CD4-positive, alpha-beta T cell treated with Interleukin-15 for 1 hour (primary cell): ENCODE measurements at places on chromosomes 16 and 17.

DNA sequence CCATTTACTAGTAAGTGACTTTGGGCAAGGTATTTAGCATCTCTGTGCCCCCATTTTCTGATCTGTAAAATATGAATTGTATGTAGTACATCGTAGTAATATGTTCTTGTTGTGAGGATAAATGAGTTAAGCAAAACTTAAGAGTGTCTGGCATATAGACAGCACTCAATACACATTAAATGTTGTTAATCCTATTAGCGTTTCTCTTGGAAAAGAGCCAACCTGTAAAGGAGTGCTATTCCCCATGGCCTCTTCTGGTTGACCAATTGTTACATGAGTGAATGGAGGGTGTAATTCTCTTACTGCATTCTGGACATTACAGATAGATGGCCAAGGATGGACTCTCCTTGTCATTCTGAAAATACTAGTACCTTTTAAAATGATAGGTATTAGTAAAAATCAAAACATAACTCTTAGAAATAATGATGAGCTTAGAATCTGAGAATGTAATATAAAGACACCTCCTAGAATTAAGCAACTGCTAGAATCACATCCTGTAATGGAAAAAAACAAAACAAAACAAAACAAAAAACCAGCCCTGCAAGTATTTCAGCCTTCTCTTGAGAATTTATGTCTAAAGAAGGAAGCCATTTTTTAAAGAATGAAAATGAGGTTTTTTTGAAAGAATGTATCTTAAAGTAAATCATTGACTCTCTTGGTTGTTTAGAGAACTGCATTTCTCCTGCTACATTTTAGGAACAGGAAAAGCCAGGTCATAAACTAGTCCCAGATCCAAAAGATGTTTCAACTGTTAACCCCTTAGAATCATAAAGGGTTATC is 30.5 kb downstream of the IQCK start:
- DNase-seq, result no peak

DNA sequence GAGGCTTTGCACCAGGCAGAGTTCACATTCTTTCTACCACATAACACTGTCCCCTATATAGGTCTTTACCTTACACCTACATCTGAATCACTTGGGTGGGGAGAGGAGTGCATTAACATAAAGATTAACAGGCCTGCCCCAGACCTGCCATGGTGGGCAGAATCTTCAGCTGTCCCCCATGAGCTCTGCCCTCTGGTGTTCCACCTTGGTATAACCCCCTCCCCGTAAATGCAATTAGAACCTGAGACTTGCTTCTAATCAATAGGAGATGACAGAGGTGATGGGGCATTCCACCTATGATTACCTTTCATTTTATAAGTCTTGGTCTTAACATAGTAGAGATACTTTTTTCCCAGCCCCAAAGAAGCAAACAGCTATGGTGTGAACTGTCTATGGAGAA is 20.4 kb upstream of the GRIN2A start:
- no peak for DNase-seq

DNA sequence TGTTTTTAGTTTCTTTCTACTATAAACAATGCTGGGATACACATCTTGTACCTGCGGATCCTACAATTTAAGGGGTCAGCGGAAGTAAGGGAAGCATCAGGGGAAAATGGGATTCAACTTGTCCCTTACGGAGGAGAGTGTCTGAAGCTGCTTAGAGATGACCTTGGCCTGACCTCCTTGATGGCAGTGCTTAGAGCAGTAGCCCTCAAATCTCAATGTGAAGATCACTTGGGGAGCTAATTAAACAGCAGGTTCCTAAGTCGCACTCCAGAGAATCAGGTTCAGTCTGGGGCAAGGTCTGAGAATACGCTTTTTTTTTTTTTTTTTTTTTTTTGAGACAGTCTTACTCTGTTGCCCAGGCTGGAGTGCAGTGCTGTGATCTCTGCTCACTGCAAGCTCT is 9.6 kb upstream of the METTL16 start:
- no peak for DNase-seq

- DNase-seq, result no peak
Measured at GRCh38 chr16:75647112-75647491, 363 bp downstream of the KARS1 start.

DNA sequence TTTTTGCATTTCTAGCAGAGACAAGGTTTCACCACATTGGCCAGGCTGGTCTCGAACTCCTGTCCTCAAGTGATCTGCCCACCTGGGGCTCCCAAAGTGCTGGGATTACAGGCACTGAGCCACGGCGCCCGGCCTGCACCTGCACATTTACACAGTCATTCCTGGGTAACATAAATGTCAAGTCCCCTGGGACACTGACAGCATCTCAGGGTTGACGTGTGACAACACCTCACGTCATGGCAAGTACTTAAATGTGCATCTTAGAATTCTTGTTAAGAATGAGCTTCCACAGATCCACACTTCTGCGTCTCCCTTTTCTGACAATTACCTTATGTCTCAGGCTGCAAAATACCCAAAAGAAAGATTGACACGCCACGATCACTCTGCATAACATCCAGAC is 80.5 kb downstream of the ABR start:
- no peak for DNase-seq

DNA sequence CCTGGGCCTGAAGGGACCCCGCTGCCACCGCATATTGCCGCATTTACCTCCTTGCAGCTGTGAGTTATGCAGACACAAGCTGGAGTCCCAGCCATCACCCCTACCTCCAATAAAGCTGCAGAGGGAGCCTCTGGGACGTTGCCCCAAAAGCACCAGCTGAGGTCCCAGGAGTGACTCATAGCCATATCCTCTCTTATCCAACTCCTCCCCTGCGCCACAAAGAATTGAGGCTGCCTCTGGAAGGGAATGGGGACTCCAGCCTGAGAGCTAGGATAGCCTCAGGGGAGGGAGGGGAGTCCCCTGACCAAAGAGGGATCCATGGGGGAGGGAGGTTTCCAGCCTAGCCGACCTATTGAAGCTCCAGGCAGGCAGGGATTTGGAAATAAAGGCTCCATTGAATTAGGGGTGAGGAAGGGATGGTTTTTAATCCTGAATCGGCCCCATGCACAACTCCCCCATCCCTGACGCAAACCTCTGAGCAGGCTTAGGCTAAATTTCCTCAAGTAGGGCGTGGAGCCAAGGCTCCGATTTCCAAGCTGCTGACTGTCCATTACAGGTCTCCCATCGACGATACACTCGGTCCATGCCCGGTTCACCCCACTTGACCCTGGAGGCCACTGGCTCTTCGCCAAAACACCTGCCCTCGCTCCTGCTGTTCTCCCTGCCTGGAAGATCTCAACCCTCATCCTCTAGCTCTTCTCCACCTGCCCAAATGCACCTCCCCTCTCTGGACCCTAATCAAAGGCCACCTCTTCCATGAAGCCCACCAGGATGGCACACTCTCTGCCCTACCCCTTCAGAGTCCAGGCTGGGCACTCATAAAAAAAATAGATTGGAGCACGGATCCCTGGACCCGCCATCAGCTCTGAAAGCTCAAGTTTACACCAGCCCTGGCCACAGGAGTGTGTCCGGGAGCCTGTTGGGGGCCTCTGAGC is 27.5 kb downstream of the PIMREG start:
- DNase-seq, result no peak

GRCh38 chr17:81550830-81551457 is 1.2 kb downstream of the FAAP100 start:
- DNase-seq, result no peak

GRCh38 chr17:13638855-13639458 is 37.2 kb upstream of the HS3ST3A1 start:
- DNase-seq, result no peak

DNA sequence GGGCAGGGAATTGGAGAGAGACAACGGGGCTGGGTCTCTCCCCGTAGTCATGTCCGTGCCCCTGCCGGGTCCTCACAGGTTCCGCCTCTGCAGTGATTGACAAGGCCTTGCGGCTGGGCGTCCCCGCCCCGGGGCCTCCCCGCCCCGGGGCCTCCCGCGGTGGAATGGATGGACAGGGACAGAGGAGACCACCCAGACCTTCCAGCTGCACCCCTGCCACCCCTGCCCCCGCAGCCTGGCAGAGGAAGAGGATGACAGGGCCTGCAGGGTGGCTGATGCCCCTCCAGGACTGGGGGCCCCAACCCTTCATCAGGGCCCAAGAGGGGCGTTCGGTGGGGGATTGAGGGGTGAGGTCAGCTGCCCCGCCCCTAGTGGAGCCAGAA is 216.4 kb upstream of the CIBAR2 start:
- no peak for DNase-seq

GRCh38 chr17:8484465-8484864 is 48.8 kb downstream of the NDEL1 start:
- no peak for DNase-seq

DNA sequence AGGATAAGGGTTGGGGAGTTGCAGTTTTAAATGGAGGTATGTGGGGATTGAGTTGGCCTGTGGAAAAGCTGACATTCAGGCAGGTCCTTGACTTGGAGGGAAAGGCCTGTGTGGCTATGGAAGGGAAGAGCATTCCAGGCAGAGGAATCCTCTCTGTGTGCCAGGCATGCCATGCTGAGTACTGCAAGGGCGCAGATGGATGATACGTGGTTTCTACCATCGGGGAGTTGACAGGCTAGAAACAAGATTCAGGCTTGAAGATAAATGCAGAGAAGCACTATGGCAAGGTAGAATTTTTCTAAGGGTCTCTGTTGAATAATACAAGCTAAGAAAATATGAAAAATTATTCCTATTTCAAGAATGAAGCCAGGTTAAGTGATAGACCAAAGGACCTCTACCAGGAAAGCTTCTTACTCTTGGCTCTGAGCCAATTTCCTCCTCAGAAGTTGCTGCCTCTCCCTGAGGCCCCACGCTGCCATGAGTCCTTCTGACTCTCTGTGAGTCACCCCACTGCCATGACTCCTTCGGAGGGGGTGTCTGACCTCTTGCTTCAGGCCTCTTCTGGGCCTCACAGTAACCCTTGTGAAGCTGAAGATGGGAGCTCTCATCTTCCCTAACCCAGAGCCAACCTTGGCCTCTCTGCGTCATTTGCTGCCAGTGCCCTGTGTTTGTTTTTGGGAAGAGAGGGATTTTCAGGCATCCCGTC is 75.8 kb downstream of the WNT3 start:
- DNase-seq, result no peak

DNA sequence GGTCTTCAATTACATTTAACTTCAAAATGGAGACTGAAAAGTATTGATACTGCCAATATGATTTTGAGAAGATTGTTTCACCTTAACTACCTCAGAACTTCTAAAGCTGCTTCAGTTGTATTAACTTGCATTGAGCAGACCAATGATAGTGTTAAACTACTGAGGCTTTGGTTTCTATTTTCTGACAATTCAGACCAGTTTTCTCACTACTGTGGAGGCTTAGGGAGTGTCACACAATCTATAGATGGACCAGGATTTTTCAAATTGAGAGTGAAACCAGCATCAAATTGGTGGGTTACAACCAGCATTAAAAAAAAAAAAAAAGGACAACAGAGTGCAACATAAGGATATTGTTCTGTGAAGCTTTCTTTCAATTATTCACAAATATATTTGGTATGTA is 21.2 kb downstream of the COG1 start:
- no peak for DNase-seq

- DNase-seq, result no peak
Measured at GRCh38 chr17:14950686-14951085, 314.4 kb downstream of the PMP22 start.

GRCh38 chr17:70258465-70258864 is 89.1 kb downstream of the KCNJ2 start:
- no peak for DNase-seq
